ENCODE measurements at places on chromosomes 7 and 10. TPM values are rescaled to one million over a fixed set of nuclear protein-coding genes. Genes with fewer than 3 reads are reported as not detected.

Gene PAPOLB
- total RNA-seq = not detected

Gene UNCX
- not detected for total RNA-seq

DNA sequence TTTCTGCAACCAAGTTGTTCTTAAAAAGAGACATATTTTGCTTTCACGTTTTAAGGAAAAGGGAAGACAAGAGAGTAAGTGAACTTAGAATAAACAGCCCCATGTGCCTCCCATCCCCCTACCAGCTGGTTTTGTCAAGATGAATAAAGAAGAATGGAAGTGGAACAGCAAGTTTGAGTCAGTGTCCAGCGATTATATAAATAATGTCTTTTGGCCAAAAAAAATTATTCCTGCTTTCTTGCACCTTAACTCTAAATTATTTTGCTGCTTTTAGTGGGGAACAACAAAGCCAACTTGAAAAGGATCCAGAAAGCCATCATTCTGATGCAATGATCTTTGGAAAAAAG is 82.4 kb upstream of the TRIL start:
- no peak for DNase-seq
- H3K4me3 ChIP-seq = no peak overlapping the region
- H3K4me1 ChIP-seq = peaks cover 9% of the 10 kb centered on the region
- H3K36me3 ChIP-seq = no peaks in the 10 kb centered on the region
- peaks cover 3% of the 10 kb centered on the region for H3K27me3 ChIP-seq

DNA sequence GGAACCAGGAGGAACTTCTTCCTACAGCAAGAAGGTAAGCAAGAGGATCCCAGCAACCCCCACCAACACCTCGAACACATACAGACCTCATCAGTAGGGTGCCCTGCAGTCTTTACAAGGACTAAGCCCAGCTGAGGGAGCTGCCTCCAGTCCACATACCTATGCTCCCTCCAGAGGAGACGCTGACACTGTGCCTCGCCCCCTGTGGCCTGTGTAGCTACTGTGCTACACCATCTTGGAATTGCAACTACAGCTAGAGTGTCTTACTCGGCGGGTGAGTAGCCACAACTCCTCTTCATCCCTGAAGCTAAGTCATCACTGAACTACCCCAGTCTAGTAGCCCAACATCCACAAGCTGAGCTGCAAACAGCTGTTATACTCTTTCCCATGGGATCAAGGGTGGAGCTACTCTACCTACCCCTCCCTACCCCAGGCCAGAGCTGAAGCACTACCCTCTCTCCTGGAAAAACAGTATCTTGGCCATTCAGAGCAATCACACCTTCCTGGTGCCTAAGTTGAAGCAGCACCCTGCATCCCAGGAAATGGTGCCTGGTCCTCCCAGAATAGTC is 42.2 kb upstream of the CAMK2B start:
- H3K36me3 ChIP-seq = no peaks in the 10 kb centered on the region
- DNase-seq = no peak
- no peaks in the 10 kb centered on the region for H3K4me1 ChIP-seq
- H3K4me3 ChIP-seq = no peak overlapping the region

DNA sequence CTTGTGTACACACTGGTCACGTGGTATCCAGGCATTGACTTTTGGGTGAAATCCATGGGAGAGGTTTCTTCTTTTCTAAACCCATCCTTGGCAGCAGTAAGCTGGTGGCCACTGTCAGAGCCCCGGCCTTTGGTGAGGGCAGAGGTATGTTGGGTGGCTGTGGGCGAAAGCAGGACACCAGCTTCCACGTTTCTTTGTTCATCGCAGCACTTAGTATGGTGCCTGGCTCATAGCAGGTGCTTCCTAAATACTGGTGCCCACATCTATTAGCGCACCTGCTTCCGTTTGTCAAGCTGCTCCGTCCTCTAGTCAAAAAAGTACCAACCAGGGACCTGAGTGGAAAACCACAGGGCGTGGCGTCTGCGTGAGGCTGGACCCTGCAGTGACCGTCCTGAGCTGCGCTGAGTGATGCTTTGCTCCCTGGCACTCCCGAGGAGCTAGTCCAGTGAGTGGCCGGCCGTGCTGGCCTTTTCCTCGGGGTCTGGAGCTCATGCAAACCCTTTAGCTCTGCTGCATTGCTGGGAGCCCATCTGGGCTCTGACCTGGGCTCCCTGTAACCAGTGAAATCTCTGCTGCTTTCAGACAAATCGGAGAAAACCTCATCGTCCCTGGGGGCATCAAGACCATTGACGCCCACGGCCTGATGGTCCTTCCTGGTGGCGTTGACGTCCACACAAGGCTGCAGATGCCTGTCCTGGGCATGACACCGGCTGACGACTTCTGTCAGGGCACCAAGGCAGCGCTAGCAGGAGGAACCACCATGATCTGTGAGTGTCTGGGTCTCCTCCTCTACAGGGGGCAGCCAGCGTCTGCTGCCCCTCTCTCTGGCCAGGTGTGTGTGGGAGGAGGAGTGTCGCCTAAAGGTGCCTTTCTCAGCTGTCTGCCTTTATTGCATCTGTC is 5.6 kb downstream of the DPYSL4 start:
- peaks cover 2% of the 10 kb centered on the region for H3K36me3 ChIP-seq
- no peaks in the 10 kb centered on the region for H3K4me1 ChIP-seq
- no peak for DNase-seq
- H3K4me3 ChIP-seq = no peak overlapping the region
- H3K27me3 ChIP-seq = peaks cover 28% of the 10 kb centered on the region

- no peak overlapping the region for H3K4me3 ChIP-seq
- H3K36me3 ChIP-seq = no peaks in the 10 kb centered on the region
- DNase-seq = no peak
Observed at GRCh38 chr7:22675421-22675820, 51.6 kb upstream of the IL6 start.

- H3K4me3 ChIP-seq = no peak overlapping the region
- peaks cover 16% of the 10 kb centered on the region for H3K4me1 ChIP-seq
- no peaks in the 10 kb centered on the region for H3K36me3 ChIP-seq
- DNase-seq = peak; percentile 26
Observed at GRCh38 chr7:148584154-148584827, 6.3 kb upstream of the C7orf33 start.

- no peaks in the 10 kb centered on the region for H3K4me1 ChIP-seq
- no peak overlapping the region for H3K27ac ChIP-seq
- H3K4me3 ChIP-seq = no peak overlapping the region
- H3K36me3 ChIP-seq = no peaks in the 10 kb centered on the region
Observed at GRCh38 chr10:33422471-33423153, 88.1 kb upstream of the NRP1 start.

DNA sequence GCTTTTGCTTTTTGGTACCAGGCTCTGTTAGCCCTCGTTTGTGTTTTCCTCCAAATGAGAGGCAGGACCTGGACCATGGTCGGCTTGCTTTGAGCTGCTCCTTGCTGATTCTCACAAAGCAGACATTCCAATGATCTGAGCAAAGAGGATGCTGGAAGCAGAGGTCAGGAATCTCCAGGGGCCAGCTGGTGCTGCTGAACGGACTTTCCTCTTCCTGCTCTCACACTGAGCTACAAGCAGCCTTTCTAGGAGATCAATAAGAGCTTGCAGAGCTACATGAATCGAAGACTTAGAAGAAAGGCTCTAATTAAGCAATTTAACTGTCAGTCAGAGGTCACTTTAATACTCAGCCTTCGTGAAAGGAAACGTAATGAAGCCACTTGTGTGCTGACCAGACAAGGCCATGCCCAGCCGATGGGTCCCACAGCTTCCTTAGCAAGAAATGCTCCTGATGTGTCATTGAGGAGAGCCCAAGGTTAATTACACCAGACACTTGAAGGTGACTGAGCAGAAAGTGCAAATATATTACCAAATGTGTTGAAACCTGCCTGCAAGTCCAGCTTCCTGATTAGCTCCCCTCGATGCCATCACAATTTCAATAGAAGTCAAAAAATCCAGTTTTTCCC is 151.3 kb upstream of the RSU1 start:
- DNase-seq = no peak
- no peaks in the 10 kb centered on the region for H3K27me3 ChIP-seq
- no peaks in the 10 kb centered on the region for H3K36me3 ChIP-seq
- H3K4me1 ChIP-seq = peaks cover 10% of the 10 kb centered on the region
- H3K27ac ChIP-seq = no peak overlapping the region

- H3K4me3 ChIP-seq = no peak overlapping the region
- H3K27ac ChIP-seq = no peak overlapping the region
- no peaks in the 10 kb centered on the region for H3K36me3 ChIP-seq
Observed at GRCh38 chr10:13827076-13827797, 240.5 kb downstream of the PRPF18 start.

DNA sequence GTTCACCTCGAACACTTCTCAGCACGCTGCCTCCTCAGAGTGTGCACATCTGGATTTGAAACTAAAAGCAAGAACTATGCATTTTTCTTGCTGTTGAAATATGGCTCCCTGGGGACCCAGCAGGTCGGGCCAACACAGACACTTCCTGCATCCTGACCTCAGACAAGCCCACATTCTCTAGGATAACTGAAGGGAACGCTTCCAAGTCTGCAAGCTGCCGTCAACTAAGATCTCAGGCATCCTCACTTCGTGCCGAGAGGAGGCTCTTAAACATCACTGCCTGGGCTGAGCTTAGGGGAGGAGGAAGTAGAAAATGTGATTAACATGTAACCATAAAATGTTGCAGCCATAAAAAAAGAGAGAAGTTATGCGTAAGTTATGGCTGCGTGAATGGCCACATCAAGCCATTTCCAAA is 65.5 kb downstream of the PYROXD2 start:
- H3K27ac ChIP-seq = no peak overlapping the region
- H3K27me3 ChIP-seq = peaks cover 40% of the 10 kb centered on the region
- no peak overlapping the region for H3K4me3 ChIP-seq
- peaks cover 7% of the 10 kb centered on the region for H3K4me1 ChIP-seq

DNA sequence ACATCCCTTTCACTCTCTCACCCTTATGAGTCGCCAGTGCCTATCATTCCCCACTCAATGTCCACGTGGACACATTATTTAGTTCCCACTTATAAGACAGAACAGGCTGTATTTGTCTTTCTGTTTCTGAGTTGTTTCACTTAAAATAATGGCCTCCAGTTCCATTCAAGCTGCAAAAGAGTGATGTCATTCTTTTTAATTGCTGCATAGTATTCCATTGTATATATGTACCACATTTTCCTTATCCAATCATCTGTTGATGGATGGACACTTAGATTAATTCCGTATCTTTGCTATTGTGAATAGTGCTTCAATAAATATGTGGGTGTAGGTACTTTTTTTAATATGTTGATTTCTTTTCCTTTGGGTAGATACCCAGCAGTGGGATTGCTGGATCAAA is 79.1 kb downstream of the ZNF365 start:
- no peaks in the 10 kb centered on the region for H3K36me3 ChIP-seq
- no peak for DNase-seq
- H3K4me3 ChIP-seq = no peak overlapping the region

GRCh38 chr10:75403144-75403938 is 1.8 kb upstream of the ZNF503 start:
- DNase-seq = no peak
- H3K27me3 ChIP-seq = peaks cover 64% of the 10 kb centered on the region
- H3K36me3 ChIP-seq = no peaks in the 10 kb centered on the region
- H3K4me3 ChIP-seq = peak overlapping the region; percentile 76
- H3K4me1 ChIP-seq = peaks cover 31% of the 10 kb centered on the region

- DNase-seq = peak; percentile 23
- no peak overlapping the region for H3K4me3 ChIP-seq
- no peaks in the 10 kb centered on the region for H3K36me3 ChIP-seq
- H3K27ac ChIP-seq = no peak overlapping the region
Observed at GRCh38 chr7:151813997-151814396, 62.9 kb downstream of the PRKAG2 start.
